ENCODE measurements at places on chromosomes 1 and 21.

GRCh38 chr1:113459279-113459678 lies 69.0 kb downstream of the MAGI3 start:
- no peak for DNase-seq

DNA sequence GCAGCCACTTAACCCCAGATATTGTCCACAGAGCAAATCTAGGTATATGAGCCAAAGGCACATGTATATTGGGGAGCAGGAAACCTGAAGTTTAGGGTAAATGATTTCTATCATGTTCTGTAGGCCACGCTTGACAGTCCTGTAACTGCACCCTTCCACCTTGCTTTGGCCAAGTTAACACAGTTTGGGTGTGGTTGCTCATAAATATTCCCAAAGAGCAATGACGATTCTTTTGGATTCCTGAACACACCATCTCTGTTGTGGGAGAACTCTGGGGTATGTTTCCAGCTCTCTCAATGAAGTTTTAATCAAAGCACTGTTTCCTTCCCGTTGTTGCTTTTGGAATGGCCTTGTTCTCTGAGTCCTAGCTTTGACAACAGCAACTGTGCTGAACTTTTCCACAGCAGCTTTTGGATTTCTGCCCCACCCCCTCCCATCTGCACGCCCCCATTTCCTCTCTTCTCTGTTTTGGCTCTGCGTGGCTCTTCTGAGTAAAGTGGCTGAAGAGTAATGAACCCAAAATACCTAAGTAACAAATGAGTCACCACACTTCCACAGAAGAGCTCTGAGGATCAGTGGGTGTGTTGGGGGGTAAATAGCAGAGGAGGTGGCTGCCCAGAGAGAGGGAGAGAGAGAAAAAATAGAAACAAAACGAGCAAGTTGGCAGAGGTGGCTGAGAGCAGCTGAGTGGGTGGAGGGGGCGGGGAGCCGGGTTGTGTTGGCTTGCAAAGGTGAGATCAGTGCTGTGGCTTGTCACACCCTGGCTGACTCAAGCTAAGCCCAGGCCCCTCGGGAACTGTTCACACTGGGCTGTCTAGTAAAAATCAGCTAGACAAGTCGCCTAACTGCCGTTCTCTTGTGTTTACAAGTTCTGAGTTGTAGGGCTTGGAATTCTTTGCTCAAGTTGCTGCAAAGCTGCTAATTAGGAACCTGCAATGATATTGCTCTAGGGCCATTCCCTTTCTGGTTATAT lies 26.9 kb upstream of the RAP1A start:
- DNase-seq, result peak; percentile 32

DNA sequence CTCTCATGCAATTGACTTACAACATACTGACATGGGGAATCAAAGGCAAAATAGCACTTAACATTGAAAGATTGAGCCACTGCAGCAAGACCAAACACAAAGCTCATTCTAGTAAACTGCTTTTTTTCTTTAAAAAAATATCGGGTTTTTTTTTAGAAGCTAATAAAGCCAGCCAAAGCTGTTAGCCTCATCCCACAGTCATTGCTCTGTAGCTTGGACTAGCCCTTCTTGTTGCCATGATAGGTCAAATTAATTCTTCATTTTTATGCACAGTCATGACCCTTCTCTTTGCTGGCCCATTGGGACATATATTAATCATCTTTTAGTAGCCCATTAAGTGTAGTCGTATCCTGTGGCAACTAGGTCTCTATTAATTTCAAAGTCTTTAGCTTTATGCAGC lies 231.3 kb downstream of the ADGRL2 start:
- no peak for DNase-seq

DNA sequence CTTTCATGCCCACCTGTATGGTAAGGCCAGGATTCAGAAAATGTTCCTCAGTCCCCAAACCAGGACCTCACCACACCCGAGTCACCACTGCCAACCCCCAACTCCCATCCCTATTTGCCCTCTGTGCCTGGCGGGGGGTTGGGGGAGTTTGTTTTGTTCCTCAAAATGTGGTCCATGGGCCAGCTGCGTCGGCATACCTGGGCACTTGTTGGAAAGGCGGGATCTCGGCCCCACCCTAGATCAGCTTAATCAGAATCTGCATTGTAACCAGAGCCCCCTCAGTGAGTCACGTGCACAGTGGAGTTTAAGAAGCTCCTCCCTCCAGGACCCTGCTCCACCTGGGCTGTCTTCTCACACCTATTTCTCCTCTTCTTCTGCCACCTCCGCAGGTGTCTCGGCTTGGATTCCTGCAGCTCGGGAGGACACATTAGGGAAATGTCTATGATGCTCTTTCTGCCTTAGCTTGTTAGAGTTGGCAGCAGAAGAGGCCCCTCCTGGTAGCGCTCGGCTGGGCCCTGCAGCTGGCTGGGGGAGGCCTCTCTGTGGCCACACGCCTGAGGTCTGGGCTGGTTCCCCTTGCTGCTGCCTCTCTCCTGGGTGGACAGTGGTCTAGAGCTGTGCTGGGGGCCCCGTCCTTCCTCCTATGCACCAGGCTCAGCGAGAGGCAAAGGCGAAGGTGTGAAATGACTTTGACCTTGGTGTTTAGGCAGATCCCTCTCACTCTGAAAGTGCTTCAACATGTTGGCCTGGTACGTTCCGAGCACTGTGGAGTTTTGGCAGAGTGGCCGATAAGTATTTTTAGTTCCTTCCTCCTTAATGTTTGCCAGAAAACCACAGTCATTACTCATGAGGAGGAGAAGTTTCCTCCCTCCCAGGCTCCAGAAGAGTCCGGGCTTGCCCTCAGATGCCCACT lies 41.8 kb upstream of the CAMTA1 start:
- no peak for DNase-seq

- no peak for DNase-seq
These were observed 33.0 kb downstream of the PIK3C2B start for GRCh38 chr1:204461331-204462228.

GRCh38 chr1:38541223-38541622 lies 318.3 kb downstream of the RRAGC start:
- DNase-seq, result no peak

GRCh38 chr1:36602184-36602583 lies 119.5 kb upstream of the CSF3R start:
- DNase-seq, result no peak

DNA sequence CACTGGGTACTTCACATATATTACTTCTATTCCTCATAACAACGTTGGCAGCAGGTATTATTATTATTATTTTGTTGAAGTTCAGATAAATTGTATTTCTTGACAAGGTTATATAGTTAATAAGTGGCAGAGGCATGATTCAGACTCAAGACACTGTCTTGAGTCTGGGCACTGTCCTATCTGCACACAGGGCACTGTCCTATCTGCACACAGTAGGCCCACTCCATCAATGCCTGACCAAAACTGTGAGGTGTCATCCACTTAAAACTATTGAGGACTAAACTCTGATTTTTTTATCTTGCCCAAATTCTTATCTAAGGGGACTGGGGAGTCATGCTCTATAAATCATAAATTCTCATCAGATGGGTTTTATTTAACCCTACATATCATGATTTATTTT lies 23.8 kb upstream of the IER5 start:
- no peak for DNase-seq

DNA sequence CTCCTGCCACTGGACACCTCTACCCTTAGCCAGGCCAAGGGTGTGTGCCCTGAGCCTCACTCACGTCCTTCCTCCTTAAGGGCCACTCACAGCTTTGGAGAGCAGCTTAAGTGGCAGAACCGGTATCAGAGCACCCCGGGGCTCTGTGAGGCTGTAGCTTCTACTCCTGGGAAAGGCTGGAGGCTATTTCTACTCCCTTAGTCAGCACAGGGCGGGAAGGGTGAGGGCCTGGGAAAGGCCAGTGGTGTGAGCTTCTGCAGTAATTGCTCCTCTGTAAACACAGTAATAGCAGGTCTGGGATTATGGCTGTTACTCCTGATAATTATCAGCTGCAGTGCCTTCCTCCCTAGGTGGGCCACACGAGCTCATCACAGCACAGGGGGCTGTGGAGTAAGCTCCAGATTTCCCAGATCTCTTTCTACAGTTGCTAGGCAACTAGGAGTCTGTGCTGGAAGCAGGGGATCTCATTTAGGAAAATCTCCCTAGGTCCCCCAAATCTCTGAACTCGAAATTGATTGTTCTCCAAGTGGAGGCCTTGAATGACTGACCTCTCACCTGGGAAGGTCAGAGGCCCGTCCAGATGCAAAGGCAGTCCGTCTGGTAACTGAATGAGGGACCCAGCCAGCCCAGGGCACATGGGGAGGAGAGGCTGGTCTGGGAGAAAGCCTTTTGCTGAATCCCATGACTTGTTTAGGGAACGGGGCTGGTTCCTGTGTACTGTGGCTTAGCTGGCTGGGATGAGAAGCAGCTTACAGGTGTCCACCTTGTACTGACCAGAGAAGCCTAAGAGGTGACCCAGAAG lies 29.3 kb downstream of the IER5 start:
- DNase-seq, result no peak

GRCh38 chr1:188463919-188464318 lies 1635.2 kb downstream of the PLA2G4A start:
- no peak for DNase-seq

- no peak for DNase-seq
These were observed 7.7 kb upstream of the SLC26A9 start for GRCh38 chr1:205950826-205951549.

DNA sequence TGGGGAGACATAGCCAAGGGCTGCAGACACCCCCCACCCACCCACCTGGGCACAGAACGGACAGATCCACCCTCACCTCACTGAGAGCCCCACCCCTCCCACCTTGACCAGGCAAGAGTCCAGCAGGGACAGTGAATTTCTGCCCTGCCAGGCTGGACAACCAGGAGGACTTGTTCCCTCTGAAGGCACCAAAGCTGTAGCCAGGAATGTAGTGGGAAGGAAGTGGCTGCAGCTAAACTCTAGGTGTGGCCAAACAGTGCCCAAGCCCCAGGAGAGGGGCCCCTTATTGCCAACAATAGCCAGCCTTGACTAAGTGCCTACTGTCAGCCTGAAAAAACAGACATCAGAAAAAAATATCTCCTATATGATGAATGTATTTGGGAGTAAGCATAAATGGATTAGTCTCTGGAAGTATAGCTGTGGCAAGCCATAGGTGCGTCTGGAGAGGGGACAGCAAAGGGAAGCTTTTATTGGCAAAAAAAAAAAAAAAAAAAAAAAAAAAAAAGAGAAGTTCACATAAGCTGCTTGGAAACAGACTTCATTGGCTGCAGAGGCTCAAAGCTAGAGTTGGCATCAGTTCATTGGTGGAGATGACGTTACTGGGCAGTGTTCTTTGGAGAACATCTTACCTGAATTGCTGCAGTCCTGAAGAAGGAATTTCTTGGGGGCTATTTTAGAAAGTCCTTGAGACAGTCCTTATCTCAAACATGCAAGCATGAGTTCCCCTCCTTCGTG lies 64.1 kb upstream of the TMEM51 start:
- DNase-seq, result no peak

DNA sequence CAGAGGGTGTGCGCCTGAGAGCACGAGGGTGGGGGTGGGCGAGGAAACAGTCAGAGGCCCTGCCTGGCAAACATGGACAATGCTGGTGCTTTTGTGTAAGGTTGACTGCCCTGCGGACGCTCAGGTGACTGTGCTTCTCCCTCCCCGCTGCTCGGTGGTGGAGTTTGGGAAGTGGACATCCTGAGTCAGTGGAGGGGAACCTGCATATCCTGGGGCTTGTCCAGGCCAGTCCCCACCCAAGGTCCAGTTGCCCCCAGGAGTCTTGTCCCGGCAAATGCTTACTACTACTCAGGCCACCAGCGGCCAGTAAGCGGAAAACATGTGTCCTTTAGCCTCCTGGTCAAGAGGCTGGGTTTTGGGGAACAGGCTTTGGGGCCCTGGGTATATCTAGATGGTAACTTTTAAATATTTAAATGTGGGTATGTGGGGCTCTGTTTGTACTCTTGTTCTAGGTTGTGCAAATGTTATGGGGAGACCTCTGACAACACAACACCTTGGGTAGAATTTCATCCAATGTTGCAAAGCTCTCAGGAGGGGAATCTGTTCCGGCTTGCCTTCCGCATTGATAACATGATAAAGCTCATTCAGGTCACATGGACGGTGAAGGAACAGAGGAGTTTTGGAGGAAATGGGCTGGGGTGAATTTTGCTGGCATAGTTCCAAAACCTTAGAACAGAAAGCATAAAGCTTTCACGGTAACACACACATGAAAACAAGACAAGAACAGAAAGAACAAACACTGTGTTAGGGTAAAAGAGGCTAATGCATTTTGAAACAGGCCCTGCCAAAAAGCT lies 364.9 kb downstream of the PRDM2 start:
- DNase-seq, result no peak

DNA sequence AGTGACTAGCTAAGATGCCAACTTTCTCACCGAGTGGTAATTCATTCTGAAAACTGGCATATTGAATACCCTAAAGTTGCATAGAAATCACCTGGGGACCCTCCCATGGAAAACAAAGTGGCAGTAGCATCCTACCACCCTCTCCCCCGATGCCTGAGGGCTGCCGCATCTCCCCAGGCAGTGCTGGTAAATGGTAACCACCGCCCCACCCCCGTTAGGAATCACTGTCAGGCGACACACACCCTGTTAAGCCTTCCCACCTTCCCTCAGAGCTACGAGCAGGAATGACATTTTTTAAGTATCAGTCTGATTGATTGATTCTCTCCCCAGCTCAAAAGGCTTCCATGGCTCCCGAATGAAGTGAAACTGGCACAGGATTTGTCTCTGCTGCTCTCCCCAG lies 28.3 kb downstream of the TMPRSS2 start:
- DNase-seq, result no peak

DNA sequence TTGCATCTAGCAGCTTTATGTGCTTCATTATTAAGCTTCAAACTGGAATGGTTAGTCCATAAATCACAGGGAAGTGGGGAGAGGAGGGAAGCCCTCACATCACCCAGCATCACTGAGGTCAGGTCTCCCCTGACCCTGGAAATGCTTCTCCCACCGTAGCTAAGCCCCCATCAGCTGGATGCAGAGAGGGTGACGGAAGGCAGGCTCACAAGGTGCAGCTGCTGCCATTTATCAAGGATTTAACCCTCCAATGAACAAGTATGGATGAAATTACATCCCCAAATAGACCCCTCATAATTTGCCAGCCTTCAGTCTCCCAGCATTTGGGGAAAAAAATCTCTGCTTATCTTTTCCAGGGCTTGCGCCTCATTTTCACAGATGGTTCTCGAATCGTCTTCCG lies 60.8 kb downstream of the PGM1 start:
- DNase-seq, result no peak

DNA sequence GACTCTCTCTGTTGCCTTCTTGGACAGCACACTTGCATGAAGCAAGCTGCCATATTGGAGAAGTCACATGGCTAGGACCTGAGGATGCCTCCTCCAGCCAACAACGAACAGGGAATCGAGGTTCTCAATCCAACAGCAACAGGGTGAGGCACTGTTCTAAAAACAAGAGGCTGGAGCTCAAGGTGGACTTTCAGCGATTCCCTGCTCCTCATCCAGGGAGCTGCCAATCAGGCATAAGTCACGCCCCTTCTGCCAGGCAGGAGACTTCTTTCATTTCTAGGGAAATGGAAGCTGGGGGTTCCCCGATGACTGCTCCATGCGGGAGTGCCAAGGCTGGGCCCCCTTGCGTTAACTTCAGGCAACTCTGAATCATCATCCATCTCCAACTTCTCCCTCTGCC lies 22.7 kb upstream of the IFNAR1 start:
- DNase-seq, result no peak

- DNase-seq, result no peak
These were observed 33.9 kb upstream of the GPR25 start for GRCh38 chr1:200838676-200839445.

GRCh38 chr1:7284839-7285435 lies 486.2 kb upstream of the VAMP3 start:
- DNase-seq, result no peak

GRCh38 chr1:87652176-87652575 lies 323.5 kb downstream of the LMO4 start:
- no peak for DNase-seq

GRCh38 chr1:84208935-84209334 lies 64.9 kb downstream of the PRKACB start:
- no peak for DNase-seq
